ENCODE measurements at places on chromosomes 2 and 18.

DNA sequence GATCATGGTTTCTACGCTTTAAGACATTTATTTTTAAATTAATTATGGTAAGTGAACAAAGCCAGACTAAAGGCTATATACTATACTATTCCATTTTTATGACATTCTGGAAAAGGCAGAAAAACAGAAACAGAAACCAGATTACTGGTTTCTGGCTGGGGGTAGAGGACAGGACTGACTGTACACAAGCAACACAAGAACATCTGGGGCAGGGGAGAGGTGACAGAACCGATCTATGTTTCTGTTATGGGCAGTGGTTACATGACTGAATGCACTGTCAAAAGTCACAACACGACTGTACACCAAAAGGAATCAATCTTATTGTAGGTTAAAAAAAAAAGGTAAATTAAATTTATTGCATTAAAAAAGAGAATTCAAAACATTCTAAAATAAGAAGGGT is 64.7 kb downstream of the PTPN2 start:
- no peak for DNase-seq

DNA sequence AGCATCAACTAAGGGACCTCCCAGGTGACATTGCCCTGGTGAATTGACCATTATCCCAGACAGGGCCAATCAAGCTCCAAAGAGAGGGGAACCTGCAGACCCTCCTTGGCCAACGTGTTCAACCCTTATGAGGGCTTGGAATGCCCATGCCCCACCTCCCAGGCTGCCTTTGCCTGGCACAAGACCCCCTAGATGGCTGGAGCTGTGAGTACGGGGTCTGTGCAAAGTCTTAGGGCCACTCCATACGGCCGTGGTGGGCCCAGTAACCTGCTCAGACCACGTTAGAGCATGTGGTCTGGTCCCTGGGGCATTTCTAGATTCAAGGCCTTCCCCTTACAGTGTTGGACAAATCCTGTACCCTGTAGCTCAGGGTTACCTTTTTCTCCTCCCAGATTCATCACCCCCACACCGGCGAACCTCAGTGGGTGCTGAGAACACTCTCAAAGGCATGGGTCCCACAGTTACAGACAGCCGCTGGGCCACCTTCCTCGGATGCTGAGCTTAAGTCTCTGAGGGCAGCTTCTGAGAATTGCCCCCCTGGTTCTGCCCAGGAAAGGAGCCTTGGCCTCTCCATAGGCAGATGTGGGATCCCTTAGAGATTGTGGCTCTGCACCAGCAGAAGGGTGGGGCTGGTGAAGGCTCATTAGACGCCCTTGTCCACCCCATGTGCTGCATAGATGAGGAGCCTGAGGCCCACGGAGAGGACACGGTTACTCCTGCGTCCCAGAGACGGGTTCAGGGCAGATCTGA is 18.3 kb upstream of the KCNK3 start:
- no peak for DNase-seq

GRCh38 chr2:222269132-222269531 is 29.7 kb downstream of the PAX3 start:
- no peak for DNase-seq

DNA sequence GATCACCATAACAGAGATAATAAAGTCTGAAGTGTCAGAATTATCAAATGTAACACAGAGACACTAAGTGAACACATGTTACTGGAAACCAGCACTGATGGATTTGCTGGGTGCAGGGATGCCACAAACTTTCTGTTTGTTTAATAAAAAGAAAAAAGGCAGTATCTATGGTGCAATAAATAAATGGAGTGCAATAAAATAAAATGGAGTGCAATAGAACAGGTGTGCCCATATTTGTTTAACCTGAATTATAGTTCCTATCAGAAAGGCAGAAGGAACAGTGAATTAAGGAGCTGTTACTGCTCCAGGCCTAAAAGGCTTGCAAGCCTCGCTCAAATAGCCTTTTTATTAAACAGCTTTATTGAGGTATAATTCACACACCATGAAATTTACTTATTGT is 81.0 kb upstream of the KIDINS220 start:
- DNase-seq = no peak

GRCh38 chr18:63162271-63163014 is 157.1 kb downstream of the BCL2 start:
- DNase-seq = no peak

- DNase-seq = no peak
Observed at GRCh38 chr2:150159300-150159699, 328.2 kb downstream of the RND3 start.

DNA sequence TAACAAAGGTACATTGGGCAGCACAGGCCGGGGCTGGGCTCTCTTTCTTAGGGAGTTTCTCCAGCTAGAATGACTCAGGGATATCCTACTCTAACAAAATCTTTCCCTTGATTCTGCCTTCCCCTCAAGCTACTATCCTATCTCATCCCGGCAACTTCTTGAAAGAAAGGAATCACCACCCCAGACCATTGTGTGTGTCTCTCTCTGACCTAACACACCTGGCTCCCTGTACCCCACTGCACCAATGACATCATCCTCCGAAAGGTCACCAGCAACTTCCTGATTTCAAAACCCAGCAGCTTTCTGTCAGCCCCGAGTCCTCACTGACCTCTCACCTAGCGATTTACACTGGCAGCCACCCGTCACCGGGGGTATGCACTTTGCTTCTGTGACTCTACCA is 72.1 kb upstream of the MAP4K4 start:
- no peak for DNase-seq

DNA sequence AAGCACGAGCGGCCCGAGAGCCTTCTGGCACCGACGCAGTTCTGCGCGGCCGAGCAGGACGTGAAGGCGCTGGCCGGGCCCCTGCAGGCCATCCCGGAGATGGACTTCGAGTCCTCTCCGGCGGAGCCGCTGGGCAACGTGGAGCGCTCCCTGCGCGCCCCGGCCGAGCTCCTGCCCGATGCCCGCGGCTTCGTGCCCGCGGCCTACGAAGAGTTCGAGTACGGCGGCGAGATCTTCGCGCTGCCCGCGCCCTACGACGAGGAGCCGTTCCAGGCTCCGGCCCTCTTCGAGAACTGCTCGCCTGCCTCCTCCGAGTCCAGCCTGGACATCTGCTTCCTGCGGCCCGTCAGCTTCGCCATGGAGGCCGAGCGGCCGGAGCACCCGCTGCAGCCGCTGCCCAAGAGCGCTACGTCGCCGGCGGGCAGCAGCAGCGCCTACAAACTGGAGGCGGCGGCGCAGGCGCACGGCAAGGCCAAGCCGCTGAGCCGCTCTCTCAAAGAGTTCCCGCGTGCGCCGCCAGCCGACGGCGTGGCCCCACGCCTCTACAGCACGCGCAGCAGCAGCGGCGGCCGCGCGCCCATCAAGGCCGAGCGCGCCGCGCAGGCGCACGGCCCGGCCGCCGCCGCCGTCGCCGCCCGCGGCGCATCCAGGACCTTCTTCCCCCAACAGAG is 70.4 kb downstream of the ARHGEF33 start:
- DNase-seq = no peak

GRCh38 chr18:75727456-75727855 is 300.0 kb upstream of the SMIM21 start:
- DNase-seq = peak; percentile 8

- no peak for DNase-seq
Observed at GRCh38 chr2:33358878-33359277, 117.6 kb upstream of the RASGRP3 start.

DNA sequence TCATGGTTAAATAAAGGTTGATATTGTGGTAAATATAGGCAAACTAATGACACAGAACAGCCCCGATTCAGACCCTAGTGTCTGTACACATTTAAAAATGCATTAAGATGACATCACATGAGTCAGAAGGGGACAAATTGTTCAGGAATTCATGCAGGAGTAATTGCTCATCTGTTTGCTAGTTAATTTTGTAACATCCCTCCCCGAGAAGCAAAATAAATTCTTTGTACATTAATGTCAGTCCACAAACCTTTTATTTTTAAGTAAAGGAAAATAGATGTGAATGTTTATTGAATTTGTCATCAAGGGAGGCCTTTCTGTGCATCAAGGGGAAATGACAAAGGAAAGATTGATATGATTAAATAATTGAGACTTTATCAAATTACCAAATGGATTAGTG is 69.9 kb downstream of the SH3BP4 start:
- DNase-seq = peak; percentile 34

- DNase-seq = no peak
Observed at GRCh38 chr18:2883076-2883735, 36.4 kb downstream of the EMILIN2 start.

- no peak for DNase-seq
Observed at GRCh38 chr2:164213916-164214315, 407.4 kb downstream of the GRB14 start.

GRCh38 chr2:79892123-79892522 is 379.3 kb downstream of the CTNNA2 start:
- DNase-seq = no peak

DNA sequence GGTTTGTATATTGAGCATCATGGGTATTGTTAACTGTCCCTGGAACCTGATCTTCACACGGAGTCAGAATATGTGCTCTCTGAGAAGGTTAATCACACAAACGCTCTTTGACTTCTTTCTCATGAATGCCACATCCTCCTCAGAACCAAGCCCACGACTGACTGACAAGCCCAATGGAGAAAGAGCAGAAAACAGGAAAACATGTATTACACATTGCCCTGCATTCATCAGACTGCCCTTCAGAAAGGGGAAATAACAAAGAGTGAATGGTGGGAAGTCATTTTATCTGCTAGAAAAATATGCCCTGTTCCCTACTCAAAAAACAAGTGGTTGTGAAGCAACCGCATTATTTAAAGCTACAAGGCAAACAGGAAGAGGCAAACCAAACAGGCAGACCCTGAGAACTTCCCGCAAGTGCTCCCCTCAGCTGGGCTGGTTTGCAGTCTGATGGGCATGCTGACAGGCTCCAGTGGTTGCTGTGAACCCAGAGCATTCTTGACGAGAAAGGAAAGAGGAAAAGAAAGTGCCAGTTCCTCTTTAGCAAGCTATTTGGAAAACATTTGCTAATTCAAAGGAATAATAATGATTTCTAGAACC is 172.9 kb upstream of the SETBP1 start:
- no peak for DNase-seq

DNA sequence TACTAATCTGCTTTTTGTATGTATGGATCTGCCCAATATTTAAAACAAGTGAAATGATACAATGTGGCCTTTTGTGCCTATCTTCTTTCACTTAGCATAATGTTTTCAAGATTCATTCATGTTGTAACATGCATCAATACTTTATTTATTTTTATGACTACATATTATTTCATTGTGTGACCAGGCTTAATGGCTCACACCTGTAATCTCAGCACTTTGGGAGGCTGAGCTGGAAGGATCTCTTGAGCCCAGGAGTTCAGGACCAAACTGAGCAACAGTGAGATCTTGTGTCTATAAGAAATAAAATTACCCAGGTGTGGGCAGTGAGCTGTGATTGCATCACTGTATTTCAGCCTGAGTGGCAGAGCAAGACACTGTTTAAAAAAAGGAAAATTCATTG is 33.2 kb downstream of the SPOPL start:
- DNase-seq = no peak

DNA sequence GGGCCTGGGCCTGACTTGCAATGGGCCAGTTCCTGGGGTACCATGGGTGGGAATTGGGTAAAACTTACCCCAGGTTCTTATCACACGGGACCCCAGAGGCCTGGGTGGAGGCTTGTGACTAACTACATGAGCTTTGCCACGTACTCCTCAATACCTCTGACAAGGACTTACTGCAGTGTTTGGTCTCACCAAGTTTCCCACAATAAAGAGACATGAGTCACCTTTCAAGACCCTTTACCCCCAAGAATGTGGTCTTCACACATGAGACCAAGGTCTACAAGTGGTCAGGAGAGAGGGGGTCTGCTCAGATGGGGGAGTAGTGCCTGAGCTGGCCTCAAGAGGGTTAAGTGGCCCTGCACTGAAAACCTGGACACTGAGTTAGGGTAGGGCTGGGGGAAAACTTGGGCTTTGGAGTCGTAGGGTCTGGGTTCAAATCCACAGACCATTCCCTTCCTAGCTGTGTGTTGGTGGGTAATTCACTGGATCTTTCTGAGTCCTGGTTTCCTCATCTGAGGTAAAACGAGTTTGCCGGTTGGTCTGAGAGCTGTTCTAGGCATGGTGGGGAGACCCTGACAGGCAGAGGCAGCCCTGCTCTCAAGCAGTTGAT is 2.0 kb upstream of the GNLY start:
- no peak for DNase-seq

GRCh38 chr2:173669888-173670287 is 295.3 kb downstream of the SP3 start:
- DNase-seq = no peak

GRCh38 chr2:15733867-15734673 is 142.4 kb downstream of the DDX1 start:
- DNase-seq = no peak

- DNase-seq = no peak
Observed at GRCh38 chr18:35040638-35040987, 600 bp upstream of the MAPRE2 start.

Data from A549 (cell line).